ENCODE measurements at places on chromosomes 12 and 14. TPM values are rescaled to one million over a fixed set of nuclear protein-coding genes. Genes with fewer than 3 reads are reported as not detected.
A peak's percentile ranks its signal among the peaks of the same experiment; 100 is the strongest.

DNA sequence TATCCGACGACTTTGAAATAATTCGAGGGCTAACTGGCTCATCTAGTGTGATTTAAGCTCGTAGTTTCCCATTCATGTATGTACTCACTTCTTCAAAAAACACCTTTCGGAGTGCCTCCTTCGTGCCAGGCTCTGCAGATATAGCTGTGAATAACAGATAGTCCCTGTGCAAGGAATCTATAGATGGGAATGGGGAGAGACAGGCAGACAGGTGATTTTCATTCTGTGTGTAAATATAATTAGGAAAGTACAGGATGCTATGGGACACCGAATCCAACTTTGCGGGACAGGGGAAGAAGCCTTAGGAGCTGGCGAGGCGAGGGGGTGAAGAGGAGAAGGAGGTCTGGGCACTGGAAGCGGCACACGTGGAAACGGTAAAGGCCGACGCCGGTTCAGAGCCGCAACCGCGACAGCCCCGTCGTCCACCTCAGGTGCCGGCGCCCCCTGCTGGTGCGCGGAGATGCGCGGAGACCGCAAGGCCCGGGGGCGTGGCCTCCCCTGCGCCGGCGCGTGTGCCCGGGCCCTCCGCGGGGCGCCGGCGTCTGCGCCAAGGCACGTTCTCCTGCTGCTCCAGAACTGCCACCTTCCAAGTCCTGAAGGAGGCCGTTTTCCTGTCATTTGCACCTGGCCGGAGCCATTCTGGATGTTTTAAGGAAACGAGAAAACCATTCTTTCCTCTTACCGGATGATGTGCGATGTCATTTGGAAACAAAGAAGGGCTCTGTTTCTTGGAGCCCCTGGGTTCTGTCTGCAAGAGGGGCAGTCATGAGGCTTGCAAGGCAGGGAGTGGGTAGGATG lies 18.0 kb upstream of the CACNA1C start:
- peak; percentile 87 for DNase-seq

DNA sequence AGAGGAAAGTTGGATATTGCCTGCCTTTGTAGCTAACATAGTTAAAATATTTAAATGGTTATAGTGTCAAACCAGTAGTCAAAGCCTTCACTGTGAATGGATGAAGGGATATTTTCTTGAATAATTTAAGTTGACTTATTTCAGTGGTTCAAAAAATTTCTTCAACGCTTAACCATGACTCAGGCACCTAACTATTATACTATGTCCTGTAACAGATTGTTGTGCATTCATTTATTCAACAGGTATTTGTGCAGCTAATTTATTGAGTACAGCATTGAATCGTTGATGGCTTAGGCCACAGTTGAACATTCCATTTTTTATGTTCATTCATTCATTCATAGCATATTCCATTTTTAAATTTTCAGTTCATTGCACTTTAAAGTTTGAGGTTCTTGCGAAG lies 9.2 kb downstream of the HIF1A start:
- DNase-seq, result no peak

DNA sequence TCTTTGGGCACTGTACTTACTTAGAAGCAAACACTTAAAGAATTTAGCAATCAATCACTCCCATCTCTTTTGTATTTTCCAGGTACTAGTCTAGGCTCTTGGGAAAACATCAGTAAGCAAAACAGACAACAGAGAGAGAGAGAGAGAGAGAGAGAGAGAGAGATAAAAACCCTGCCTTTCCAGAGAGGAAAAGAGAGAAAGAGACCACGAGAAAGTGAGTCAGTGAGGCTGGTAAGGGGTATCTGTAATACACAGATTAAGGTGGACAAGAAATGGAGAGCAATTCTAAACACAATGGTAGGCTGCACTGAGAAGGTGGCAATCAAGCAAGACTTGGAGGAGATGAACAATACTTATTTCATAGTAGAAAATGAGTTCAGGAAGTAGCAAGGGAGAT lies 119.9 kb upstream of the OVCH1 start:
- no peak for DNase-seq

- DNase-seq, result no peak
These were observed 10.9 kb upstream of the MYH7 start for GRCh38 chr14:23446291-23446851.

Gene MUCL1
- not detected for total RNA-seq

Gene RIPK3
- total RNA-seq, result 6.0 TPM
